ENCODE measurements at places on chromosomes 12 and 14.

DNA sequence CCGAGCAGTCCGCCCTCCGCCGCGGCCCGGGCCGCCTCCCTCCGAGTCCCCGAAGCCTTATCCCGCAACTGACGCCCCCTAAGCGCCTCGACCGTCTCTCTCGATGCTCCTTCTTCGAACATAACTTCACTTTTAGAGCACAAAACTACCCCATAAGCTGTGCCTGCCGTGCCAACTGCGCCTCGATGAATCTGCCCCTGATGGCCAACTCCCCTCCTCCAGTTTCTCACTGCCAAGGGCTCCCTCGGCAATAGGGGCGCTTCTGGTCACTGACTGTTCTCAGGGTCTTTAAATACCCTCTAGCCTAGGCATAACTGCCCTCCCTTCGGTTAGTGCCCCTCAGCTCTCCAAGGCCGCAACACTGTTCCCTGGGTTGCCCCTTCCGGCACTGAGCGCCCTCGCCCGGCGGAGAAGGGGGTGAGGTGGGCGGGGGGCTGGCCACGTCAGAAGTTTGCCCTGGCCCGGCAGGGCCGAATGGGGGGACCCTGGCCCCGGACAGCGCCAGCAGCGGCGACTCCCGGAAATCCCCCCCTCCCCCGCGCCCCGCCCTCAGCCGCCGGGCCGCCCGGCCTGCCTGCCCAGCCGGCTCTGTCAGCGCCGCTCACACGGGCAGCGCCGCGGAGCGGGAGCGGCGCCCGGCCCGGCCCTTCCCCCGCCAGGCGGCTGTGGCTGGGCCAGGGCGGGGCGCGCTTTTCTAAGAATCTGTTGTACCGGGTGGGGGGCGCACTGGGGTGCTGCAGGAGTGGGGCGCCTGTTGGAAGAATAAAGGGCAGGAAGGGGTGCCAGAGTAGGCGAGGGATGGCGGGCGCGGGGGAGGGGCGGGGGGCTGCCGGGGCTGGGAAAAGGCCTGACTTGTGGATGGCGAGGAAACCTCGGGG lies 10.6 kb downstream of the RARG start:
- no peak for DNase-seq

DNA sequence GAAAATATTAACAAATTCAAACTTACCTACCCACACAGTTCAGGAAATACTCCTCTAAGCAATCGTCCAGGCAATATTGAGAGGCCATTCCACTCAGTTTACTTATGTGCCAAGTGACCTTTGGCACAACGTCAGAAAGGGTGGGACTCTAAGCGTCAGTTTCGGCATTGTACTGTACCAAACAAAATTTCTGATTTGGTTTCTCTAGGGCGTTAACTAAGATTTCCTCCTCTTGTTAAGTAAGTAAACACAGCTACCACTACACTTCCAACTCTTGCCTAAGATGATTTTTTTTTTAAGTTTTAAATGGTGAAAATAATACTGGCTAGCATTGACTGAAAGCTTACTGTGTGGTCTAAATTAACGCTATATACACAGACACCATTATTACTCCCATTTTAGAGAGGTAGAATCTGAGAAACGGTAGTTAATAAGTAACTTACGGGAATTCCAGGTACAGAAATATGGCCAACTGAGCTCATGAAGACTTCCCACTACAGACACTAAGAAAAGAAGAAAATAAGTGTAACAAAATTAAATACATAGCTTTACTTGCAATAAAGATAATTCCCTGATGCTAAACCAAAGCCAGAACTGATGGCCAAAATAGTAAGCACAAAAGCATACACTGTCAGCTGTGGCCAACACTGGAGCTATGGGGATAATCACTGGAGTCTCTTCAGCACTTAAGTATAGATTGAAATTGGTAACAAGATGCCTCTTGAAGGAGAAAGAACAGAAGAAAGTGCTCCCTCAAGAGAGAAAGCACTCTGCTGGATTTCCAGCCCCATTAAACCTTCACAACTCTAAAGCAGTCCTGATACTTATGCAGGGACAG lies 76.1 kb downstream of the EPS8 start:
- no peak for DNase-seq

DNA sequence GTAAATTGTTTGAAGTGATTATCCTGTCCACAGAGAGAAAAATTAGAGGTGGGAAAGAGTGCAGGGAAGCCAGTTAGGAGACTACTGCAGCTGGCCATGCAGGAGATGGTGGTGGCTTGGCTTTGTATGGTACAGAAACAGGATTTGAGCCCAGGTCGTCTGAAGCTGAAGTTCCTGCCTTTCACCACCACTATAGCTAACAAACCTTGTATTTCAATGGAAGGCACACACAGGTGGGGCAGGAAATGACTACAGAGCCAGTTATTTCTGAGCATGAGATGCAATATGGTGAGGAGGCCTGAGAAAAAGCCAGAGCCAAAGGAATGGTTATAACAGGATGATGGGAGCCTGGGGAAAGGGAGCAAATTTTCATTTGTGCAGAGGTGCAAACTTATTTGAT lies 103.9 kb downstream of the BTG1 start:
- no peak for DNase-seq

GRCh38 chr14:22097072-22097471 lies 423.5 kb upstream of the OR4E1 start:
- DNase-seq: no peak

GRCh38 chr14:23359722-23360447 lies 5.1 kb downstream of the EFS start:
- DNase-seq: no peak

DNA sequence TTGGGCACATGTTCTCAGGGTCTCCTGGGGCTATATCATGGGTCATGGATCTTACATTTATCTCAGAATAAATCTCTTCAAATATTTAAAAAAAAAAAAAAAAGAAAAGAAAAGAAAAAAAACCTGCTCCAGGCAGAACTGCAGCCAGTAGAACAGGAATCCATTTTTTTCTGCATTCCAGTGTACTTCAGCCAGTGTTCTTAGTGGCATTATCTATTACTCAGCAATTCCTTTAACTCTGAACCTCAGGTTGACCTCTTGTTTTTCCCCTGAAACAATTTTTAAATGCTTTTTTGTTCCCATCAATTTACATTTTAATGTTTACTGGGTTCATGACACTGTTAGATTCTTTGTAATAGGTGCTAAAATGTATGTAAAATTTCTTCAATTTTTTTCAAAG lies 66.7 kb upstream of the STXBP6 start:
- no peak for DNase-seq

GRCh38 chr14:53808042-53808441 lies 148.6 kb downstream of the BMP4 start:
- no peak for DNase-seq

- no peak for DNase-seq
These were observed 161.2 kb downstream of the DAD1 start for GRCh38 chr14:22427771-22428231.

DNA sequence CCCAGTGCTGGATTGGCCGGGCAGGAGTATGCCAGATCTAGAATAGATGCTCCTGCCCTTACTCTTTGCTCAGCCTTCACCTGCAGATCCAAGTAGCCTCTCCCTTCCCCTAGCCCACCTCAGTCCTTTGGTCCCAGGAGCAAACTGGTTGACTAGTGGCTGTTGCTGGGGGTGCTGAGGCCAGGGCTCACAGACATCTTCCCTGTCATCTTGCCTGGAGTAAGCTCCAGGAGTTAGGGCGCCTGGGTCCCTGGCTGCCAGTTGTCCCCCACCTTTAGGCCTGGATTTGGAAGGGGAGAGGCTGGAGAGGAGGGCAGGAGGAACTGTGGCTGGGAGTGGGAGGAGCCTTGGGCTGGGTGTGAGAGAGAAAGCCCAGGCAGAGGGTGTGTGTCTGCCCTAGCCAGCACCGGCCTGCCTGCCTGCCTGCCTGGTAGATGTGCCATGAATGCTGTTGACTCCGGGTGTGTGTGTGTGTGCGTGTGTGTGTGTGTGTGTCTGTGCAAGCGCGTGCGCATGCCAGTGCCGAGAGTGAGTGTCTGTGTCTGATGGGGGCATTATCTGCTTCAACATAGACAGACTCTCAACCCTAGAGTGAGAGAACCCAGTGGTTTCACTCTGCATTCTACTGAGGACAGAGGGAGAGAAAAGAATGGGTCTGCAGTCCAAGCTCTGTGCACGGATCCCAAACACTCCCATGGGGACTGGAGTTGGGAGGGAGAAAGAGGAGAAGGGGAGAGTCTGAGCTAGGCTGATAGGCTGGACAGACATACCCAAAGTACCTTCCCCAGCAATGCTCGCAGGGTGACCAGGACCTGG lies 845 bp upstream of the RARG start:
- DNase-seq: no peak

DNA sequence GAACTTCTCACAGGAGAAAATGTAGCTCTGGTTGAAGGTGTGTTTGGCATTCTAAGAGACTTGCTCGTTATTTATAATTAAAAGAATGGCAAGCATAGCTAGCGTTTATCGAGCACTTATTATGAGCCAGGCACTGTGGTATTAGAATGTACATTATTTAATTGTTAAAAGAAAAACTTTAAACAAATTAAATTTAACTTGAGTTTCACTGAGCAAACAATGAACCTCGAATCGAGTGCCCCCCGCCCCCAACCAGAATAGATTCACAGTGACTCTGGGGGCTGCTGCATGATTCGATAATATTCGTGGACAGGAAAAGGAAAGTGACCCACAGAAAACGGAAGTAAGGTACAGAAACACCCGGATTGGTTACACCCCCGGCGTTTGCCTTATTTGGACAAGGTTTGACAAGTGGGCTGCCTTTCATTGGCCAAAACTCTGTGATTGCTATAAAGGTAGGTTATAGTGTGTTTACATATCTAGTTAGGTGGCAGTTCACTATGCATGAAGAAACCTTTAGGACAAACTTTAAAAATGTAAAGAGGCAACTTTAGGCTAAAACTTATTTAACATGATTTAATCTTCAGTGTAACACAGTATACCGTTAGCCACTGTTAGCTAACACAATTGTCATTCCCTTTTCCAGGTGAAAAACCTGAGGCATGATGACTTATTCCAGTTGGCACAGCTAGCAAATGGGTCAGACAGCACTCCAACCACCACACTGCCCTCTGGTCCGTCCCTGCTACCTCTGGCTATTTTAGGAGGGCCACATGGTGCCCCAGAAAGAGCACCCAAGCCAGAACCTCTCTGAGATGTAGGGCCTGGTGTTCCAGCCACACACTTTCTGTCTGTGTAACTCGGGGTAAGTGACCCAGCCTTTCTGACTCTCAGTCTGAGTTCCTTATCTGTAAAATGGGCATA lies 7.1 kb downstream of the SCNN1A start:
- DNase-seq: no peak

GRCh38 chr12:122318607-122319605 lies 52.6 kb upstream of the VPS33A start:
- no peak for DNase-seq

- DNase-seq: no peak
These were observed 1.1 kb downstream of the IFNG start for GRCh38 chr12:68158432-68158831.

DNA sequence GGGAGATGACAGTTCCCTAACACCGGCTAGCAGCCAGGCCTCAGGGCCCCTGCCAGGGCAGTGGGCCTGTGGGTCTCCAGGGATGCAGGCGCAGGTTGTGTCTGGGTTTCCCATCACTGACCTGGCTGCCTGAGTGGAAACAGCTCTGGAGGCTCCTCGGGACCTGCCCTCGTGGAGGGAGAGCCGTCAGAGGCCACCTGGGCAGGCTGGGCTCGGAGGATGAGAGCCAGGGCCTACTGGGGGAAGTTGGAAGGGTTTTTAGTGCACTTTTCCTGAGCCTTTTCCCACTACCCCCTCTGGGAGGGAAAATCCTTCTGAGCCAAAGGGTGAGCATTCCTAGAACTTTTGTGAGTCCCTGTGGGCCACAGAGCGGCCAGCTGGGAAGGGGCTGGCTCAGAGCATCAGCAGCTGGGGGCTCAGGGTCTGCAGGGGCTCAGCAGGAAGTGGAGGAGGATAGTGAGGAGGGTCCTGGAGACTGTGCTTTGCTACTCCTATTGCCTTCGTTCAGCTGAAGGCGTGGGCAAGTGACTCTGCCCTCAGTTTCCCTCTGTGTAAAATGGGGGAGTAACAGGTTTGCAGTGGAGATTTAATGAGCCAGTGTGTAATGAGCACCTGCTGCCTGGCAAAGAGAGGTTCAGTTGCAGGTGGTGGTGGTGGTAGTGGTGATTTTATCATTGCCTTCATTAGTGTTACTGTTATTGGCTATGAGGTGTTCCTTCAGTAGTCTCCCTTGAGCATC lies 1.8 kb downstream of the SH2B3 start:
- DNase-seq: no peak

- DNase-seq: no peak
These were observed 145.6 kb downstream of the DYRK2 start for GRCh38 chr12:67794161-67794560.

- DNase-seq: no peak
These were observed 13.7 kb downstream of the DDX54 start for GRCh38 chr12:113171543-113171942.

DNA sequence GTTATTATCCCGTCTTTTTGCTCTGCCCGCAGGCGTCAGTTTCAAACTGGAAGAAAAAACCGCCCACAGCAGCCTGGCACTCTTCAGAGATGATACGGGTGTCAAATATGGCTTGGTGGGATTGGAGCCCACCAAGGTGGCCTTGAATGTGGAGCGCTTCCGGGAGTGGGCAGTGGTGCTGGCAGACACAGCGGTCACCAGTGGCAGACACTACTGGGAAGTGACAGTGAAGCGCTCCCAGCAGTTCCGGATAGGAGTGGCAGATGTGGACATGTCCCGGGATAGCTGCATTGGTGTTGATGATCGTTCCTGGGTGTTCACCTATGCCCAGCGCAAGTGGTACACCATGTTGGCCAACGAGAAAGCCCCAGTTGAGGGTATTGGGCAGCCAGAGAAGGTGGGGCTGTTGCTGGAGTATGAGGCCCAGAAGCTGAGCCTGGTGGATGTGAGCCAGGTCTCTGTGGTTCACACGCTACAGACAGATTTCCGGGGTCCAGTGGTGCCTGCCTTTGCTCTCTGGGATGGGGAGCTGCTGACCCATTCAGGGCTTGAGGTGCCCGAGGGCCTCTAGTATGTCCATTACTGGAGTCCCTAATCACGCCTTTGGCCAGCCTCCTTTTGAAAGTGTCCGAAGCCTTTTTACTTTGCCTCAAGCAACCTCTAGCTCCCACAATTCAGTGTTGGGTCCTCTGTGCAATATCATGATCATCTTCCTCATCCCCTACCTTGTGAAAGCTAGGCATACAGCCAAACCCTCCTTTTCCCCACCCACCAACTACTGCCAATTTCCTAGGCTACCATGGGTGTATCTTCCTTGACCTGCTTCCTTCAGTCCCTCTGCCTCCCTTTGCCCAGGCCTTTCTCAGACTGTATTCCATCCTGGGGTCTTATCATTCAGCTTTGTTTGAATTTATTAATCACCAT lies 891 bp downstream of the SPRYD4 start:
- DNase-seq: no peak

GRCh38 chr12:47991106-47992061 lies 12.9 kb downstream of the COL2A1 start:
- DNase-seq: no peak

- DNase-seq: no peak
These were observed 50.2 kb downstream of the KCNK13 start for GRCh38 chr14:90111895-90112534.
